ENCODE measurements at places on chromosomes 13 and 19. TPM values are rescaled to one million over a fixed set of nuclear protein-coding genes. Genes with fewer than 3 reads are reported as not detected.

Gene LYPD5
- total RNA-seq = not detected

DNA sequence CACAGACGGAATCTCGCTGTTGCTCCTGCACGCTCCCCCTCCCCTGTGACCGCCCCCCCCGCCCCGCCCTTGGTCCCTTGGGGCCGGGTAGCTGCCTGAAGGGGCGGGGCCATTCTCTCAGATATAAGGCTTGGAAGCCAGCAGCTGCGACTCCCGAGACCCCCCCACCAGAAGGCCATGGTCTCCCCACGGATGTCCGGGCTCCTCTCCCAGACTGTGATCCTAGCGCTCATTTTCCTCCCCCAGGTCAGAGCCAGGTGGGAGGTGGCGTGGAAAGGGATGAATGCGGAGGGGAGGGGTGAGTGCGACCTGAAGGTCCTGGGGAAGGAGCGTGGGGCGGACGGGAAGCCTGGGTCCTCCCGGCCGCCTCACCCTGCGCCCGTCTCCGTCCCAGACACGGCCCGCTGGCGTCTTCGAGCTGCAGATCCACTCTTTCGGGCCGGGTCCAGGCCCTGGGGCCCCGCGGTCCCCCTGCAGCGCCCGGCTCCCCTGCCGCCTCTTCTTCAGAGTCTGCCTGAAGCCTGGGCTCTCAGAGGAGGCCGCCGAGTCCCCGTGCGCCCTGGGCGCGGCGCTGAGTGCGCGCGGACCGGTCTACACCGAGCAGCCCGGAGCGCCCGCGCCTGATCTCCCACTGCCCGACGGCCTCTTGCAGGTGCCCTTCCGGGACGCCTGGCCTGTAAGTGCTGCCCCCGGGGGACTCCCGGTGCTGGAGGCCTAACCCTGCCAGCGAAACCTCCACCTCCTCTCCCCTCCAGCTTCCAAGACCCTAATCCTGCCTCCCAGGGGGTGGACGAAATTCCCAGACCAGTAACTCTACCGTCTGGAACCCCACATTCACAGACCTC, at the start of gene DLL3:
Gene DLL3 (plus strand): TSS at position 150 of the 845 bp plus-strand sequence. CDS start 28 bp downstream, at position 178.
- no peak for DNase-seq

- no peak for DNase-seq
These were observed 18.3 kb downstream of the CCDC97 start for GRCh38 chr19:41328157-41328841.

- no peak for DNase-seq
These were observed 2.7 kb downstream of the CCDC9 start for GRCh38 chr19:47258895-47259555.

- DNase-seq = no peak
These were observed 171.7 kb upstream of the KLF12 start for GRCh38 chr13:74305876-74306275.

Gene CFD
- total RNA-seq = 1,680 TPM

GRCh38 chr13:52020191-52020590, 4.3 kb upstream of the UTP14C start:
- no peak for DNase-seq

DNA sequence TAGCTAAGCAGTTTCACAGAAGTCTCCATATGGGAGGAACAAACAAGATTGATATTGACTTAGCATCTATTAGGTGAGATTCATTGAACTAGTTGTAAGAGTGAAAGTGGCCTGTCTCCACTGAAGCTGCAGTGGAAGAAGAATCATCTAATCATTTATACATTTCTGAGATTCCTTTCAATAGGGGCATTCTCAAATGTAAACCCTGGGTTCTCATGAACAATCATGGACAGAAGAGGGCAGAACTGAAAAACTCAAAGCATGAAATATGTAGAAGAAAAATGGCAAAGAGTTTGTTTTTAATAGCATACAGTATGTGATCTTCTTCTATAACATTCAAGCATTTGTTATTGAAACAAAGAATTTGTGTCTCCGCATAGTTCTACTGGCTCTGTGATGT, 17.6 kb upstream of the POSTN start:
- DNase-seq = no peak

GRCh38 chr13:49532593-49532992, 36.8 kb downstream of the PHF11 start:
- DNase-seq = no peak

Gene DPY19L3
- total RNA-seq = 115 TPM

DNA sequence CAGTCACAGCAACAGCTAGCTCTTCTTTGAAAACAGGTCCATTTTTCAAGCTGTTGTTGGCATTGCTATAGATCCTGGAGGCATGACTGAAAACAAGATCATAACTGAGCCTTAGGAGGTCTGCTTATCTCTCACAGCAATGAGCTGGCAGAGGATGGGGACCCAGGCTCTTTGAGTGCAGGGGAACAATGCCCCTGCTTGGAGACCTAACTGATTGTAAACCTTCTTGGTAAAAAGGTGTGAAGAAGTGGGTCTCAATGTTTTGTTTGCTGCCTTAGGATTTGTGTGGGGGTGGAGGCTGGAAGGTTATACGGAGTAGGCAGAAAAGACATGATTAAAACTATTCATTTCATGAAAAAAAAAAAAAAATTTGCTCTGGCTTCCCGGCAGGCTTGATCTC, 94.6 kb downstream of the EFNB2 start:
- no peak for DNase-seq

All from ascending aorta (tissue), 2 donors.